ENCODE measurements at places on chromosomes 6 and 20. TPM values are rescaled to one million over a fixed set of nuclear protein-coding genes. Genes with fewer than 3 reads are reported as not detected.

The C20orf144 gene
- not detected for polyA plus RNA-seq

The NDUFAF5 gene
- polyA plus RNA-seq = 52.1 TPM

The ID4 gene
- 17.9 TPM for polyA plus RNA-seq

The SLC26A8 gene
- polyA plus RNA-seq = not detected

The PDE10A gene
- polyA plus RNA-seq = 4.8 TPM
